NCI-H2171 (cell line): ENCODE measurements at places on chromosomes 11 and 22.

GRCh38 chr11:34941688-34942087 is 25.3 kb downstream of the PDHX start:
- DNase-seq, result no peak

GRCh38 chr11:44574610-44575287 is 9.3 kb downstream of the CD82 start:
- no peak for DNase-seq

DNA sequence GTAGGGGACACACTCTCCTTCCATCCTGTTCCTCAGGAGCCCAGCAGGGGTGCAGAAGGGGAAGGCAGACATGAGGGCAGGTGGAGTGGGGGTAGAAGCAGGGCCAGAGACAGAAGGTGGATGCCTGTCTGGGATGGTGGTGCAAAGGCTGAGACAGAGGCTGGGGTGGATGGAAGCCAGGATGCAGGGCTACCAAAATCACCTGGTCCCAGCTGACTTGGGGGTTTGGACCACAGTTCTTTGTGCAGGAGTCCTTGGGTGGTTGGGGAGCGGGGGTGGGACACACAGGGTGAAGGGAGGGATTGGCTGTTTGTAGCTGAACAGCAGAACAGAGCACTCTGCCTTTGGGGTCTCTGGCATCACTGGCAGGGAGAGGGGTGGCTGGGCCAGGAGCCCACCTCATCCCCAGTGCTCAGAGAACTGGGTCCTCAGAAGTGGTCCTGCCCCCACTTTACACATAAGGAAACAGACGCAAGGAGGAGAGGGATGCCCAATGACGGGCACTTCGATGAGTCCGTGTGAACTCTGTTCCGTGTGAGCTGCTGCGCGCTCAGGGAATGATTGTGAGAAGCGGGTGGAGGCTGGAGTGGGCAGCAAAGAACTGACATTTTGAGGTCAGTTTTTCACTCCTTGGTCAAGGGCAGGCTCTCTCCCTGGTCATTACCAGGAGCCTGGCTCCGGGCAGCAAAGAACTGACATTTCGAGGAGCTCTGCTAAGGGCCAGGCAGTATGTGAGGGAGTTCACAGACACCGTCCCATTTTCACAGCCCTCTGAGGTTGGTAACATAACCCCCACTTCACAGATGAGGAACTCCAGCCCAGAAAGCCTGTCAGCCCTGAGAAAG is 1.9 kb downstream of the TAGLN start:
- no peak for DNase-seq

- DNase-seq, result no peak
Observed at GRCh38 chr11:121839781-121840180, 276.2 kb downstream of the BLID start.

DNA sequence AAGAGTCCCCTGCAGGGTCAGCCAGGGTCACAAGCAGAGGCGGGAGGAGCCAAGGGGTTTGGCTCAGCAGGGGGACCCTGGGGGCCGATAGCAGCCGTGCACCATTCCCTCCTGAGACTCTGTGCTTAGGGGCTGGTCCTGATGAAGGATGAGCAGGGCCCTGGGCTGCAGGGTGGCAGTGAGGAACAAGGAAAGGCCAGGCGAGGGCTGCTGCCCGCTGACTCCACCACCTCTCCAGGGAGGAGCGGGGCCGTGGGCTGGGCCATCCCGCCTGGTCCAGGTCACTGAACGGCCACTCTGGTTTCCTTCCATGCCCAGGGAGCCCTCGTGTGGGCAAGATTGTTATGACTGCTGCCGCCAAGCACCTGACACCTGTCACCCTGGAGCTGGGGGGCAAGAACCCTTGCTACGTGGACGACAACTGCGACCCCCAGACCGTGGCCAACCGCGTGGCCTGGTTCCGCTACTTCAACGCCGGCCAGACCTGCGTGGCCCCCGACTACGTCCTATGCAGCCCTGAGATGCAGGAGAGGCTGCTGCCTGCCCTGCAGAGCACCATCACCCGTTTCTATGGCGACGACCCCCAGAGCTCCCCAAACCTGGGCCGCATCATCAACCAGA is 9.2 kb upstream of the NDUFS8 start:
- no peak for DNase-seq

- no peak for DNase-seq
Observed at GRCh38 chr22:49553076-49553475, 274.6 kb downstream of the BRD1 start.

GRCh38 chr11:32706985-32707741 is 87.3 kb downstream of the CCDC73 start:
- no peak for DNase-seq

- DNase-seq, result no peak
Observed at GRCh38 chr22:47065756-47066615, 303.5 kb downstream of the TBC1D22A start.

GRCh38 chr11:12376259-12377081 is 901 bp upstream of the PARVA start:
- DNase-seq, result no peak

DNA sequence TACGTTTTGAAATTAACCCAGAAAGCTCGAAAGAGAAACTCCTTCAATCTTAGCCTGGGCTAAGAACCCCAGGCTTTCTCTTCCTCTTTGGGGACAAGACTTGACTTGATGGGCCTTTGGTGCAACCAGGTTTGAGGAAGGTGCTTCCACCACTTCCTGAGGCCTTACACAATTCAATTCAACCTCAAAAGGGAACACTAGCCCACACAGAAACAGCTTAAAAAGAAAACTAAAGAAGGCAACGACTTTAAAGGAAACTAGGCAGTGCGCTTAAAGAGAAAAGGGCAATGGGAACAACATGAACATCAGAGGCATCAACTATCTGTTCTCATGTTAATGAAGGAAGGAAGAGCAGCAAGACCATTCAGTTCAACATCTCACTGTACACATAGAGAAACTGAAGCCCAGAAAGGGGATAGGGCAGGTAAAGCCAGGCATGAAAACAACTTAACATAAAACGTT is 24.8 kb downstream of the PAK1 start:
- no peak for DNase-seq

GRCh38 chr11:40974186-40974795 is 485.2 kb downstream of the LRRC4C start:
- DNase-seq, result no peak

- DNase-seq, result no peak
Observed at GRCh38 chr11:41245184-41245583, 214.3 kb downstream of the LRRC4C start.

DNA sequence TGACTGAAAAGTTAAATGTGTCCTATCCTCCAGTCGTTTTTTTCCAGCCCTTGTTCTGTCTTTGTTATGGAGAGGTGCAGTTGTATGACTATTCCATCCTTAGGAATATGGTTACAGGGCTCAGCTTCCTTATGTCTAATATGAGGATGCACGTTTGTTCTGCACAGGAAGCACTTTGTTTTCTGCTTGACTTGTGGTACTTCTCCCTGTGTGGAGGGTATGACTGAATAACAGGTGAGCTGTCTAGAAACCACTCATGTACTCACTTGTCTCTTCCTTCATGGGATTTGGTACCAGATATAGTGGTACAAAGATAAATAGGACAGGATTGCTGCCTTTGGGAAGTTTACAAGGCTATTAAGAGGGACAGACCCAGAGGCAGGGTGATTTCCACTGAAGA is 17.4 kb downstream of the CABIN1 start:
- DNase-seq, result no peak

- DNase-seq, result no peak
Observed at GRCh38 chr11:115616971-115617370, 112.8 kb upstream of the CADM1 start.

GRCh38 chr11:105142167-105142566 is 2.6 kb upstream of the CARD18 start:
- DNase-seq, result no peak

DNA sequence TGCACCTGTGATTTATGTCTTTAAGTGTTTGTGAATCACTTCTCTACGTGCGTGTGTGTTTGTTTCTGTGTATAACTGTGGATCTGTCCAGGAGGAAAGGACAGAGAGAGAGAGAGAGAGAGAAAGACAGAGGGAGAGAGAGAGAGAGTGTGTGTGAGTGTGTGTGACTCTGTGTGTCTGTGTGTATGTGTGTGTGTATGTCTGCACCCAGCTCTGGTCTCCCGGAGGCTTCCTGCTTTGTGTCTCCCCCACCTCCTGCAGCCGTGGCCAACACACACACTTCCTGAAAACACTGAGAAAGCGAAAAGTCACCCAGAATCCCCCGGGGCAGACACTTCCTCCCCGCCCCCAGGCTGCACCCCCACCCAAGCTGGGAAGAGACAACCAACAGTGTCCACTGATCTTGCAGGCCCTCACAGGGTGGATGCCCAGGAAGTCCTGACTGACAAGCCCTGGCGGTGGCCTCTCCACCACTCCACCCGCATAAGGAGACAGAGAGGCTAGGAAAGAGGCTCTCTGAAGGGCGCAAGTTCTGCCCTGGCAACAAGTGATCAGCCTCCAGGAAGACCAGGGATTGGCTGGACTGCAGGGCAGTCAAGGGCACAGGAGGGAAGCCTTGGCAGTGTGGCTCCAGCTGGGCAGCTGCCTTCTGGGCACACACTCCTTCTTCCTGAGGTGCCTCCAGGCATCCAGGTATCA is 30.0 kb downstream of the ARAP1 start:
- DNase-seq, result peak; percentile 61

- DNase-seq, result no peak
Observed at GRCh38 chr11:94533696-94534630, 9.8 kb upstream of the FUT4 start.

DNA sequence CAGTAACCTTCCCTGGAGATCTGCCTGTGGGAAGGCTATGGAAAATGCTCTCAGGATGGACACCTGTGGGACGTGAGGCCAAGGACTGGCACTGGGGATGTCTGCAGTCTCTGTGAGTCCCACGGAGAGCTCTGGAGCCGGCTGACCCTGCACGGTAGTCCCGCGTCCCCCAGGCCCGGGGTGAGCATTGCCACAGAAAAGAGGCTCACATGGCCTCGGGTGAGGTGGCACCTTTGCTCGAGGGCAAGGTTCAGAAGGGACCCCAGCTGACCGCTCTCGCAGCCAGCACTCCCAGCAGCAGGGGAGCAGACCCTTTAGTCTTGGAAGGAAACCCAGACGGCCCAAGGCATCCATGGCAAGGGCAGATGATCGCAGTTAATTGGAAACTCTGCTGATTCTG is 9.0 kb downstream of the RTL6 start:
- DNase-seq, result no peak

GRCh38 chr11:107719073-107719472 is 7.2 kb upstream of the SLN start:
- peak; percentile 31 for DNase-seq

GRCh38 chr11:68810164-68810563 is 31.6 kb downstream of the CPT1A start:
- peak; percentile 20 for DNase-seq

DNA sequence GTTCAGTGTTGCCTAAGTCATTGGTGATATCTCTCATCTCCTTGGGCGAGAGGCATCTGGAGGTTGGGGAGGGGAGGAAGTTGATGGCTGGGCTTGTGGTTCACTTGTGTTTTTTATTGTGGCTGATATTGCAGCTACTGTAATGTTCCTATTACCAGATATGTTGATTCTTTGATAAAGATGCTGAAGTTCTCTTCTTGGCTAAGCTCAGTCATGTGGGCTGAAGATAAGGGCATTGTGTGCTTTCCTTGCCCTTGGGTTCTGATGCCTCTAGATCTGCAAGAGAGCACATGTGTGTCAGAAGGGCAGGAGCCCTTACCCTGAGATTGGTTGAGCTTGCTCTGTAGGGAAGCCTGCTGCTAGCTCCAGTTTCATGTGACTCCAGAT is 12.0 kb downstream of the STX3 start:
- DNase-seq, result no peak

DNA sequence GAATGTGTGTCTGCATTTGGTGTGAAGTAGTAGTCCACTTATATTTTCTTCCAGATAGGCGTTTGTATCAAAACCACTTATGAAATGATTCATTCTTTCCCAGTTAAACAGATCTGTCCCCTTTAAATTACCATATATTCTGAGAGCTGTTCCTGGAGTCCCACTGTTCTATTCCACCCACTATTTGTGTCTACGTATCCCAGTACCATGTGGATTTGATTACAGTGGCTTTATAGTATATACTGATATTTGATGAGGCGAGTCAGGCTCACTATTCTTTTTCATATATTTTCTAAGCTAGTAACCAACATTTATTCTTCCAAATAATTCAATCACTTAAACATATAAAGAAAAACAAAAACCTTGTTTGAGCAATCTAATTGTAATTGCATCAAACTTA is 81.9 kb upstream of the RASSF10 start:
- no peak for DNase-seq

- DNase-seq, result no peak
Observed at GRCh38 chr11:131737357-131737756, 366.9 kb downstream of the NTM start.

GRCh38 chr22:39529487-39529851 is 3.1 kb downstream of the RPS19BP1 start:
- no peak for DNase-seq

DNA sequence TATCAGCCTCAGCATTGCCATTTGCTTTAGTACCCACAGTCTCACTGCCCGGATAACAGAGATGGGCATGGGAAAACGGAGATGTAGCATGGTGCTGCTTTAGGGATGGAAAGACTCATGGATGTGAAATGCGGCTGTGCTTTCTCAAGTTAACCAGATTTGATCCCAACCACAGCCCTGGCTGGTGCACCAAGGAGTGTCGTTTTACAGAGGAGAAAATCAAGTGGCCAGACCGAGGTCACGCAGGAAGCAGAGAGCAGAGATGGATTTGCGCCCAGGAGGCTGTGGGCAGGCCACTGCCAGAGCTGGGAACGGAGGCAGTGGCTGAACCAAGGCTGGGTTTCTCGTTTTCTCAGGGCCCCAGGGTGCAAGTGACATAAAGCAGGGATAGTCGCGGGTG is 9.0 kb downstream of the MB start:
- no peak for DNase-seq

DNA sequence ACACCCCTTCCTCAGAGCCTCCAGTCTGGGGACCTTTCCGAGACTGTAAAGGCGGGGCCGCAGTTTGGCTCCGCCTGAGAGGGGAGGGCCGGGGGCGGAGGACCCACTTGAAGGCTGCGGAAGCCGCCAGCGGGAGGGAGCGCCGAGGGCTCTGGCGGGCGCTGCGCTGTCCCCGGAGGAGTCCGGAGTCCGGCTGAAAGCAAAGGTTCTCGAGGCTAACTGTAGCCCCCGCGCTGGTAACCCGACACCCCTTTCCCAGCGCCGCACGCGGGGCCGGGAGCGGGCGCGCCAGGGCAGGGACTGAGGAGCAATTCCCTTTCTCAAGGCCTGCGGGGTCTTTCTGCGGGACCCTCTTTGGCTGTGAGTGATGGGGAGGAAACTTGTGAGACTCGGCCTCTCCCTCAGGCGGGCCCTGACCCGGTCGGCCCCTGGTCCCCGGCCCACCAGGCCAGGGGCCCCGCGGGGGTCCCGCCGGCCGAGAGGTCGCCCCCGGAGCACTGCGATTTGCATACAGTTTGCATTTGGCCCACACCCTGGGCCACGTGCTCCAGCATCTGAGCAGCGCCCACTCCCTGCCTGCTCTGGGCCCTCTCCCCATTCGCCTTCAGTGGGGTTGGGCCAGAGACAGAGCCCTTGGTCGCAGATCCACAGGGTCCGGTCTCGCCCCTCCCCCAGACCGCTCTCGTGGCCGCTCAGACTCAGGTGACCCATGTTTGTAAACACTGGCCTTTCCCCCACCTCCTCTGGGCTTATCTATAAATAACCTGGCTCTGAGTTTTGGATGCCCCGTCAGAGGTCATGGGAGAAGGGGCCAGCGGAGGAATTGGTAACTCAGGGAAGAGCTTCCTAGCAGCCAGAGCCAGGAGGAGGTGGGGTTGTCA is 519 bp upstream of the ART5 start:
- peak; percentile 23 for DNase-seq

- peak; percentile 63 for DNase-seq
Observed at GRCh38 chr11:112806876-112807275, 154.3 kb upstream of the NCAM1 start.
